ENCODE measurements at places on chromosomes 3 and 15.

- H3K4me1 ChIP-seq = no peaks in the 10 kb centered on the region
- H3K27ac ChIP-seq = no peak overlapping the region
- DNase-seq = no peak
- H3K27me3 ChIP-seq = no peaks in the 10 kb centered on the region
- H3K4me3 ChIP-seq = no peak overlapping the region
- H3K36me3 ChIP-seq = peaks cover 1% of the 10 kb centered on the region
These were observed 92.1 kb upstream of the PLSCR4 start for GRCh38 chr3:146342989-146343388.

DNA sequence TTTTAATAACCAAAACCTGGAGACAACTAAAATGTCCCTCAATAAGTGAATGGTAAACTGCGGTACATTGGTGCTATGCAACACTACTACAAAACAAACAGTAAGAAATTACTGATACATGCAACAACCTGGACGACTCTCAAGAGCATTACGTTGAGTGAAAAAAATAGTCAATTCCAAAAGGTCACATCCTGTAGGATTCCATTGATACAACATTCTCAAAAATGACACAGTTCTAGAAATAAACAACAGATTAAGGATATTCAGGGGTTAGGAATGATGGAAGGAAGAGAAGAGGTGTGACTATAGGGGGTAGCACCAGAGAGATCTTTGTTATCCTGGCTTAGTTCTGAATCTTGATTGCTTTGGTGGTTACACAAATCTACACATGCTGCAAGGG is 72.2 kb downstream of the ZNF148 start:
- H3K27ac ChIP-seq = no peak overlapping the region
- peaks cover 13% of the 10 kb centered on the region for H3K36me3 ChIP-seq
- H3K4me1 ChIP-seq = peaks cover 32% of the 10 kb centered on the region
- no peaks in the 10 kb centered on the region for H3K27me3 ChIP-seq
- no peak overlapping the region for H3K4me3 ChIP-seq

DNA sequence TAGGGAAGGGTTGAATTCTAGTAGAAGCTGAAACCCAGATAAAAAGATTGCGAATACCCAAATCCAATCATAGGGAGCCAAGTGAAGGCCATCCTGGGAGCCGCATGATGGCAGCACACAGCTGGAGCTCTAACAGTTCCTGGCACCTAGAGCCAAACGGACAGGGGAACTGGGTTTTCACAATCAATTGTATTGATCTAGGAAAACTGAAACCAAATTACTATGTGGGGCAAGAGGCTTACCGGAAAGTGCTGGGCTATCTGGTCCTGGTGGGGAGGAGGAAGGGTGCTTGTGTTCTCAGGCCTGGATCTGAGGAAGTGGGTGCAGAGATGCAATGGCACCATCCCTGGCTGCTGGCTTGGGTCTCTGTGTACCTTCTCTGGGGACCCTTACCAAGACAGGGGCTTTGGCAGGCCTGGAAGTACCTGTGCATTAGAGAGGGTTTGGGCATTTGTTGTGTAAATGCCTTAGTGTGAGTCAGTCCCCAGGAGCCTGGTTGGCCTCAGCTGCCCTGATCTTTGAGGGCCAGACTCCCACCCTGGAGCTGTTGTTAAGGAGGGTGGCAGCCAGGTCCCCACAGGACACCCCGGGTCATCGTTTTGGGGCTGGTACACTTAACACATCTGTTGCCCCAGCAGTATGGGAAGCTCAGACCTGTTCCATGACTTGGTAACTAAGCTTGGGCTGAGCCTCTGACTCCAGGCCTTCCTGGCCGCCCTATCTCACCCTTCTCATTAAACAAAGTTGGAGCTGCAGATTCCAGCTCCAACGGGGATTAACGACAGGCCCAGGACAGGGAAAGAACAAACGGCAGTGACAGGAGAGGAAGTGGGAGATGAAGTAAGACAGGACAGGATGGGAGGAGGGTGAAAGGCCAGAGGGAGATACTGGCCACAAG is 8.9 kb upstream of the FURIN start:
- H3K27me3 ChIP-seq = no peaks in the 10 kb centered on the region
- no peak overlapping the region for H3K27ac ChIP-seq
- no peak for DNase-seq
- H3K36me3 ChIP-seq = peaks cover under 1% of the 10 kb centered on the region
- peaks cover 10% of the 10 kb centered on the region for H3K4me1 ChIP-seq
- no peak overlapping the region for H3K4me3 ChIP-seq

GRCh38 chr15:62145015-62145735 is 19.9 kb downstream of the C2CD4B start:
- no peak overlapping the region for H3K4me3 ChIP-seq
- peaks cover 35% of the 10 kb centered on the region for H3K27me3 ChIP-seq
- no peak overlapping the region for H3K27ac ChIP-seq
- no peak for DNase-seq
- no peaks in the 10 kb centered on the region for H3K4me1 ChIP-seq

DNA sequence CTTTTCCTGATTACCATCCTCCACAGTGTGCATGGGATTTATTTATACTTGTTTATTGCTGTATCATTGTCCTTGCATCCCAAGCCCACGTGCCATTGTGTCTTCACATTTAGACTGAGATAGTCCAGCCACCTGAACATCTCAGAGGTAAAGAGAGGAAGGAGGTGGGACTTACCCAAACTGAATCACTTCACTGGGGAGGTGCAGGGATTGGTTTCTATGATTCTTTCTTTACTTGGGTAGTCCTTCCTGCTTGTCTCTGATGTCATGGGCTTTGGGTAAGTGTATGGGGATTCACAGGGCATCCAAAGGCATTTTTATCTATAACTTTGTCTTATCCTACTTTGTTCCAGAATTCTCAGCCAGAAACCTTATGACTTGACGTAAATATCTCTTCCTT is 141.5 kb upstream of the UMPS start:
- peaks cover 82% of the 10 kb centered on the region for H3K27me3 ChIP-seq
- H3K4me3 ChIP-seq = no peak overlapping the region
- DNase-seq = no peak
- no peaks in the 10 kb centered on the region for H3K36me3 ChIP-seq

DNA sequence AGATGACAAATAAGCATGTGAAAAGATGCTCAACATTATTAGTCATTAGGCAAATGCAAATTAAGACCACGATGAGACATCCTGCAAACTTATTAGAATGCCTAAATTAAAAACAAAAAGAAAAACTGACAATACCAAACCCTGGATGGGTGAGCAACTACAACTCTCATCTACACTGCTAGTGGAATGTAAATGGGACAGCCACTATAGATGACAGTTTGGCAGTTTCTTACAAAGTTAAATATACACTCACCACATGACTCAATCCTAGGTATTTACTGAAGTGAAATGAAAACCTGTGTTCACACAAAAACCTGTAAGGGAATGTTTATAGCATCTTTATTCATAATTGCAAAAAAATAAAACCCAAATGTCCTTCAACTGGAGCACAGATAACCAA is 74.7 kb downstream of the NPTN start:
- DNase-seq = no peak
- H3K36me3 ChIP-seq = peaks cover 28% of the 10 kb centered on the region
- no peaks in the 10 kb centered on the region for H3K4me1 ChIP-seq

- no peak for DNase-seq
- H3K36me3 ChIP-seq = no peaks in the 10 kb centered on the region
- no peak overlapping the region for H3K27ac ChIP-seq
- H3K4me3 ChIP-seq = no peak overlapping the region
- H3K27me3 ChIP-seq = peaks cover 10% of the 10 kb centered on the region
- no peaks in the 10 kb centered on the region for H3K4me1 ChIP-seq
These were observed 206.6 kb upstream of the HES1 start for GRCh38 chr3:193929373-193929772.

GRCh38 chr3:146154995-146155394 is 6.0 kb downstream of the PLOD2 start:
- H3K27ac ChIP-seq = no peak overlapping the region
- H3K36me3 ChIP-seq = no peaks in the 10 kb centered on the region
- H3K4me3 ChIP-seq = no peak overlapping the region
- peaks cover 14% of the 10 kb centered on the region for H3K27me3 ChIP-seq
- H3K4me1 ChIP-seq = no peaks in the 10 kb centered on the region
- DNase-seq = no peak

DNA sequence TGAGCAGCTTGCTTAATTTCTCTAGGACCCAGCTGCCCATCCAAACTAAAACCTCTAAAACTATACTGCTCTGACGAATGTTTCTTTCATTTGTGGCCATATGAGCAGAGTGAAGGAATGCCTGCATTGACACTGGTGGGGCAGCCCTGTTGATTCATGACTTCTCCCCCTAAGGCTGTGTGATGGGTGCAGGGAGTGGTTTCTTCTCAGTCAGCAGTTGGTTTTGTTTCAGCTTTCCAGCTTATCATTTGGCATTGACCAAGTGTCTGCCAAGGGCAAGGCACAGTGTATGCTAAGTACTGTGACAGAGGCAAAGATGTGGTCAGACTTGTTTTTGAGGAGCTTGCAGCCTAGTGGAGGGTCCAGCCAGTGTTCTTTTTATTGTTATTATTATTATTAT is 4.7 kb downstream of the ABHD6 start:
- peaks cover 17% of the 10 kb centered on the region for H3K4me1 ChIP-seq
- H3K27me3 ChIP-seq = no peaks in the 10 kb centered on the region
- no peak overlapping the region for H3K4me3 ChIP-seq
- H3K36me3 ChIP-seq = peaks cover 4% of the 10 kb centered on the region

GRCh38 chr3:143247073-143247472 is 127.5 kb downstream of the CHST2 start:
- H3K4me1 ChIP-seq = no peaks in the 10 kb centered on the region
- H3K27ac ChIP-seq = no peak overlapping the region
- H3K4me3 ChIP-seq = no peak overlapping the region
- no peaks in the 10 kb centered on the region for H3K27me3 ChIP-seq
- no peak for DNase-seq
- no peaks in the 10 kb centered on the region for H3K36me3 ChIP-seq

DNA sequence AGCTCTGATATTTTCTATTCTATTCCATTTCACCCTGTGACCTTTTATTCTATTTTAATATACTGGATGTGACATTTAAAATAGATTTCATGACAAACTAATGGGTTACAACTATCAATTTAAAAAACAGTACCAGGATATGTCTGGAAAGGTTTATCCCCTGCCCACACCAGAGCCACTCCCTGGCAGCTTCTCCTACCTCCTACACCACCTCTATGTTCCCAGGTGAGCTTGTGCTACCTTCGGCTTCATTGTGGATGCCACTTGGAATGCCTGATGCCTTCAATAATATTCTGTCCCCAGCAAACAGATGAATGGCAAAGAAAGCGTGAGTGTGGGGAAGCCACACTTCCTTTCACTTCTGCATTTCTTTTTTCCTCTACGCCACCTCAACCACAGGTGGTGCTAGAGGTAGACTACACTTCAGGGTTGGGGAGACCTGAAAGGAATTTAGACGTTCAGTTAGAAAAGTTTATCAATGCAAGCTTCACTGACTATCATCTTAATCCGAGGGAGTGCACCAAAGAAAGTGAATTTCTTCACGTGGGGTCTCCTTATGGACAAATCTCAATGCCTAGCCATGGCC is 213.0 kb downstream of the SSR3 start:
- H3K4me1 ChIP-seq = no peaks in the 10 kb centered on the region
- H3K27me3 ChIP-seq = peaks cover 53% of the 10 kb centered on the region
- DNase-seq = no peak
- no peaks in the 10 kb centered on the region for H3K36me3 ChIP-seq
- no peak overlapping the region for H3K27ac ChIP-seq

GRCh38 chr15:31077181-31077580 is 24.3 kb downstream of the TRPM1 start:
- peaks cover 39% of the 10 kb centered on the region for H3K27me3 ChIP-seq
- H3K4me3 ChIP-seq = no peak overlapping the region
- peaks cover 12% of the 10 kb centered on the region for H3K4me1 ChIP-seq
- no peak overlapping the region for H3K27ac ChIP-seq

DNA sequence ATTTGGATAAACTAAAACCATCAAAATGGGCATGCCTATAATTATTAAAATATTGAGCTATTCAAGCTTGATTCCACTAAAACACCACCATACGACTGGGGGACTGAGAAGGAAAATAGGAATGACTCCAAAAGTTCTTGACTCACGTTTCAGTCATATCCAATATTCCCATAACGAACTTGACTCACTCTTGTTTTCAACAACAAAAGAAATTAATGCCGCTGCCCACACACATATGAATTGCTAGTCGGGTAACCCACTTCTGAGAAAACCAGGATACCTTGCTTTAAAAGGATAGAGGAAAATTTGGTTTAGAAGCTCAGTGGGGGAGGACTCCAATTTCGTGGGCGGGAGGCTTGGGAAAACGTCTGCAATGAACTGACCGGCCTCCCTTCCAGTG is 5.2 kb downstream of the HTR3C start:
- H3K27me3 ChIP-seq = peaks cover 24% of the 10 kb centered on the region
- peaks cover 2% of the 10 kb centered on the region for H3K36me3 ChIP-seq
- no peak for DNase-seq
- no peak overlapping the region for H3K4me3 ChIP-seq
- no peaks in the 10 kb centered on the region for H3K4me1 ChIP-seq
- H3K27ac ChIP-seq = no peak overlapping the region

DNA sequence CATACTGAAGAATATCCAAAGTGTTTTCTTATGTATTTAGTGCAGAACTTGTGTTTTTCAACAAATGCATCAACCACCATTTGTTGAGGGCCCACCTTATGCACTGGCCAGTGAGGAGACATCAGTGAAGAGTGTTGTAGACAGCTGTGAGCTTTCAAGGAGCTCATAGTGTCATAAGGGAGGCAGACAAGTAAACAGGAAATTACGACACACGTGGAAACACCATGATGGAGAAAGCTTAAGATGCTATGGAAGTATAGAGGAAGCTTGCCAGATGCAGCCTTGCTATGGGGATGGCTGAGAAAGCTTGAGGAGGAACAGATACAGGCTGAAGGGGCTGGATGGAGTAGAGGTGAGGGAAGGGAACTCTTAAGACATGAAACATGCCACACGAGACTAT is 50.8 kb upstream of the PSMD6 start:
- H3K4me1 ChIP-seq = no peaks in the 10 kb centered on the region
- no peak overlapping the region for H3K27ac ChIP-seq
- DNase-seq = no peak
- no peak overlapping the region for H3K4me3 ChIP-seq
- H3K36me3 ChIP-seq = no peaks in the 10 kb centered on the region

- H3K36me3 ChIP-seq = no peaks in the 10 kb centered on the region
- DNase-seq = no peak
- no peak overlapping the region for H3K4me3 ChIP-seq
- H3K27ac ChIP-seq = no peak overlapping the region
- H3K27me3 ChIP-seq = peaks cover 19% of the 10 kb centered on the region
These were observed 14.6 kb upstream of the SNRPA1 start for GRCh38 chr15:101309436-101310160.

DNA sequence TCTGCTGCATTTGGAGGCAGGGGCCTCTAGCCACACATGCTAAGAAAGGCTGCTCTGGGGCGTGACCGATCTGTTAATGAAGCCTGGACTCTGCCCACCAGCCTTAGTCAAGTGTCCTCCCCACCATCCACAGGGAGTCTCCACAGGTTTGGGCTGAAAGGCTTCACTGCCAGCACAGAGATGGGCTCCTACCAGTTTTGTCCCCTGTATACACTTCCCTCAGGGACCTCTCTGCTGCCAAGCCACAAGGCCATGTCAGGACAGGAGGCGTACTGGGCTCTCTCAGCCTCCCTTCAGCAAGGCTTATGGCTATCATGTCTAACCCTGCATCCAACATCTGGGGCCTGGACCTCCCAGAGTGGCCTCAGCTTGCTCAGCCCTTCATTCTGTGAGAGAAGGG is 23.5 kb downstream of the KIF9 start:
- H3K27ac ChIP-seq = no peak overlapping the region
- no peaks in the 10 kb centered on the region for H3K27me3 ChIP-seq
- H3K4me3 ChIP-seq = no peak overlapping the region
- no peaks in the 10 kb centered on the region for H3K4me1 ChIP-seq
- no peaks in the 10 kb centered on the region for H3K36me3 ChIP-seq
- no peak for DNase-seq

Data from central memory CD8-positive, alpha-beta T cell (primary cell).